H9 (cell line): ENCODE measurements at places on chromosomes 16 and 17.

DNA sequence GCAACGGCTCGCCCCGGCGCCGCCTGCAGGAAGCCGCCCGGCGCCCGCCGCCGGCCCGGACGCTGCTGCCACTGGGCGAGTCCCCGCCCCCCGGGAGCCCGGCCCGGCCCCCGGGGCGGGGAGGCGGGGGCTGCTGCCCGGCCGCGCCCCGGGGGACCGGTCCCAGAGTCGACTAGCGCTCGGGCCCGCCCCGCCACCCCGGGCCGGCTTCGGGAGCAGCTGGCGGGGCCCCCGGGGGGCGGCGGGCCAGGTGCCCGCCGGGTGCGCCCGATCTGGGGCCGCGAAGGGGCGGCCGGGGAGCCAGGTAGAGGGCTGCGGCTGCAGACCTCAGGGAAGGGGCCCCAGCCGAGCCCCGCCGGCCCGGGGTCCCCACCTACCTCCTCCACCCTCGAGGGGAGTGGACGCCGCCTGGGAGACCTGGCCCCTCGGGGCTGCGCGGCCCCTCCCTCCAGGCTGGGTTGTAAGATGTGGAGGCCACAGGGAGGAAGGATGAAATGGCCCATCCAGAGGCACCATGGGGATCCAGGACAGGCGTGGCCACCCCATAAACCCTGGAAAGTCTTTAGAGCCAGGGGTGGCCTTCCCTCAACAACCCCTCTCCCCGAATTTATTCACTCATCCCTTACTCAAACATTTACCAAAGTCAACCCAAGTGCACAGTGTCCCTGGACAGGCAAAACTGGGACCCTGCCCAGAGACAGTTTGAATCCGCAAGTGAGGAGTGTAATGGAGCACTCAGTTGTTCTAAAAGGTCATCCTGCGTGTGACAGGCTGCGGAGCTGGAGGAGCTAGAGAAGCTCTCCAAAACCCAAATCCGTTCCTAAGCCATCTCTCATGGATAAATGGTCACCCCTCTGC, at the start of gene CDYL2:
TSS of gene CDYL2 (minus strand) at position 73 of the 858 bp plus-strand sequence. CDS start 425 bp downstream, outside the sequence.
- no peaks in the 10 kb centered on the region for H3K36me3 ChIP-seq
- peaks cover 5% of the 10 kb centered on the region; the same call in 1 of the 2 replicates for H3K27me3 ChIP-seq
- peak; percentile 32 for DNase-seq
- H3K27ac ChIP-seq, result no peak within 1 kb of the TSS

- no peaks in the 10 kb centered on the region for H3K4me1 ChIP-seq
- H3K27ac ChIP-seq, result no peak overlapping the region
- H3K36me3 ChIP-seq, result no peaks in the 10 kb centered on the region
- no peaks in the 10 kb centered on the region for H3K27me3 ChIP-seq
- DNase-seq, result no peak
Measured at GRCh38 chr17:39548494-39549225, 59.1 kb downstream of the NEUROD2 start.

- H3K4me3 ChIP-seq, result no peak overlapping the region
- H3K27me3 ChIP-seq, result no peaks in the 10 kb centered on the region
- peaks cover 6% of the 10 kb centered on the region; the same call in 1 of the 2 replicates for H3K36me3 ChIP-seq
- H3K4me1 ChIP-seq, result no peaks in the 10 kb centered on the region
- no peak overlapping the region for H3K27ac ChIP-seq
- DNase-seq, result no peak
Measured at GRCh38 chr16:1159973-1160772, 7.3 kb downstream of the CACNA1H start.

GRCh38 chr17:47708312-47708863, 14.4 kb downstream of the TBKBP1 start:
- H3K27ac ChIP-seq, result no peak overlapping the region
- DNase-seq, result no peak
- no peaks in the 10 kb centered on the region for H3K4me1 ChIP-seq
- no peaks in the 10 kb centered on the region for H3K27me3 ChIP-seq
- H3K4me3 ChIP-seq, result no peak overlapping the region; the same call in 2 of the 3 replicates

- DNase-seq, result no peak
- no peaks in the 10 kb centered on the region; the same call in 1 of the 2 replicates for H3K4me1 ChIP-seq
- H3K27me3 ChIP-seq, result no peaks in the 10 kb centered on the region
- H3K36me3 ChIP-seq, result peaks cover 3% of the 10 kb centered on the region; the same call in 1 of the 2 replicates
- H3K4me3 ChIP-seq, result no peak overlapping the region
Measured at GRCh38 chr17:80706463-80706867, 161.8 kb downstream of the RPTOR start.

GRCh38 chr17:42313389-42313772, 25.1 kb downstream of the STAT5A start:
- H3K27me3 ChIP-seq, result no peaks in the 10 kb centered on the region
- no peak for DNase-seq
- no peak overlapping the region for H3K4me3 ChIP-seq
- H3K4me1 ChIP-seq, result peaks cover 2% of the 10 kb centered on the region; the same call in 1 of the 2 replicates
- peaks cover 47% of the 10 kb centered on the region for H3K36me3 ChIP-seq

DNA sequence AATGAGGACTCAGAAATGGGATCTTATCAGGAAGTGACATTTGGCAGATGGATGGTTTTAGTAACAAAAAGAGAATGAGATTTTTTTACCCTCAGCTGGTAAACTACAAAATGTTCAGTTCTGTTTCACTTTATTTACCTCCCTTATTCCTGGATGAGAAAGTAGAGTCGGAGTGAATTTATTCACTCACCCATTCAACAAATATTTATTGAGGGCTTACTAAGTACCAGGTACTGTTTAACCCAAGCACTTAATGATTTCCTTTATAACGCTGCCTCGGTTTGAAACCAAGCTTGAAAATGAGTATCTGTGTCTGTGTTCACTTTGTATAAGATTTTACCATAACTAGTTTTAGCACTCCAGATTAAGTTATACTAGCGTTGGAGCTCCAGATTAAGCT, 38.1 kb downstream of the CDRT15 start:
- no peak for DNase-seq
- H3K27me3 ChIP-seq, result no peaks in the 10 kb centered on the region
- no peak overlapping the region for H3K27ac ChIP-seq

- peaks cover 18% of the 10 kb centered on the region; the same call in 1 of the 2 replicates for H3K27me3 ChIP-seq
- DNase-seq, result no peak
- no peak overlapping the region for H3K4me3 ChIP-seq
- H3K27ac ChIP-seq, result no peak overlapping the region
- no peaks in the 10 kb centered on the region for H3K4me1 ChIP-seq
Measured at GRCh38 chr17:79018370-79018695, 5.6 kb upstream of the C1QTNF1 start.

GRCh38 chr17:57970710-57971109, 15.5 kb upstream of the CUEDC1 start:
- H3K27me3 ChIP-seq, result no peaks in the 10 kb centered on the region
- H3K27ac ChIP-seq, result no peak overlapping the region
- H3K36me3 ChIP-seq, result peaks cover 30% of the 10 kb centered on the region
- H3K4me3 ChIP-seq, result no peak overlapping the region

- H3K4me1 ChIP-seq, result no peaks in the 10 kb centered on the region
- DNase-seq, result no peak
- H3K36me3 ChIP-seq, result 0 out of 2 replicates have a peak, but pooled peaks cover 4% of the 10 kb centered on the region
Measured at GRCh38 chr17:76678330-76678729, 32.4 kb downstream of the MXRA7 start.

DNA sequence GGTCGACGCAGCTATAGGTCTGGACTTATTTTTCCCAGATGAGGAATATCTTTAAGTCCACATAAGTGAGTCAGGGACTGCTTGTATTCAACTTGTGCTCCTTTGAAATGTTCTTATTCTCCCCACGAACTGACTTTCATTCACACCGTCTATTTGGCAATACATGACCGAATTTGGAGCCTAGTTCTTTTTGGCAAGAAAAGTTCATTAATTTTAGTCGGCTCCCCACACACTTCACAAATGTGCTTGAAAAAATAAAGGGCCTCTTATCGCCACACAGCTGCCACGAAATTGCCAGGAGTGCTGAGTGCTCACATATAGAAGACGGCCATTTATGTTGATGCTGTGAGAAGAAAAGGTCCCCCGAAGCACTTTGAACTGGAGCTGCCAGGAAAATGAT, 152.6 kb downstream of the PRKCA start:
- no peak for DNase-seq
- H3K4me3 ChIP-seq, result no peak overlapping the region
- no peak overlapping the region for H3K27ac ChIP-seq
- H3K36me3 ChIP-seq, result no peaks in the 10 kb centered on the region; the same call in 1 of the 2 replicates
- H3K27me3 ChIP-seq, result 0 out of 2 replicates have a peak, but pooled peaks cover 4% of the 10 kb centered on the region
- no peaks in the 10 kb centered on the region; the same call in 1 of the 2 replicates for H3K4me1 ChIP-seq

GRCh38 chr17:65058593-65058992, 2.1 kb upstream of the GNA13 start:
- DNase-seq, result no peak
- H3K4me1 ChIP-seq, result peaks cover 5% of the 10 kb centered on the region; the same call in 1 of the 2 replicates
- no peaks in the 10 kb centered on the region for H3K27me3 ChIP-seq

DNA sequence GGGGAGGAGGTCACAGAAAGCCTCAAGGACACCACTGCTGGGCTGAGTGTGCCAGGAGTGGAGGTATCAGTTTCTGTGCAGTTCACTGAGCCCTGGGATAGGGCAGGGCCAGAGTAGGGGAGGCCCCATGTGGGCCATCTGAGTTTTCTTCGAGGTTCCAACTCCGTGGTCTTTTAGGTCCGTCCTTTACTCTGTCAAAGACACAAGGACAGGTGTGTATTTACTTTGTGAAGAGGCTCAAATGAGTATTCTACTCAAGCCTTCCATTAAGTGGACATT, 59.5 kb downstream of the USP22 start:
- no peak overlapping the region for H3K27ac ChIP-seq
- no peak for DNase-seq
- peaks cover 36% of the 10 kb centered on the region; the same call in 1 of the 2 replicates for H3K36me3 ChIP-seq
- no peak overlapping the region for H3K4me3 ChIP-seq
- H3K4me1 ChIP-seq, result no peaks in the 10 kb centered on the region

DNA sequence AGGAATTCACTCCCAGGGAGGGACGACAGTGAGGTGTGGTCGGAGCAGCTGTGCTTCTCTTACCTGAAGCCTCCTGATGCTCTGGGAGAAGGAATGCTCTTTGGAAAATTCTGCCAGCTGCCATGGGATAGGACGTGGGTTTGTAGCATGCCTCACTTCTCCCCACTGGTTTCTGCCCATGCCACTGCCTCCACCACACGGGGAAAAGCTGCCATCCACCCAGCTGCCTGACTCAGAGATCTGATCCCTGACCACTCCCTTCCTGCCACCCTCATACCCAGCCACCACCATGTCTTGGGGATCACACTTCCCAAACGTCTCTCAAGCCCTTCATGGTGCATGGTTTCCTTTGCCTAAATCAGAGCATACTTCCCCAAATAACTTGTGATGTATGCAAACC, 80.0 kb downstream of the CPPED1 start:
- no peaks in the 10 kb centered on the region for H3K36me3 ChIP-seq
- H3K4me3 ChIP-seq, result no peak overlapping the region
- H3K4me1 ChIP-seq, result no peaks in the 10 kb centered on the region
